ENCODE measurements at places on chromosomes 7 and 10.
A peak's percentile ranks its signal among the peaks of the same experiment; 100 is the strongest.

DNA sequence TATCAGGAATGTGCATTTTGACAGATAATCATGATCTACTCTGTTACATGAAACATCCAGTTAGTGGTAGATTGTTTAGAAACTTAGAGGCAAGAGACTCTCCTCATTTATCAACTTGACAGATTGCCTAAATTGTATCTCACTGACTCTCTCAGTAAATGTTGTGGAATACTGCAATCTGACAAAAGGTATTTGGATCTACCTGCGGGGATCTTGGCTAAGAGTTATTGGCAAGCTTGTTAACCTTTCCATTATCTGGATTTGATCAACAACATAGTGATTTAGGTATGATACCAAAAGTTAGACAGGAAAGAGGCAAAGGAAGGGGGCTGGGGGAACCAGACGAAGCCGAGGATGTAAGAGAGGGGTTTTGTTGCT lies 2.0 kb downstream of the VSTM2A start:
- DNase-seq: no peak

DNA sequence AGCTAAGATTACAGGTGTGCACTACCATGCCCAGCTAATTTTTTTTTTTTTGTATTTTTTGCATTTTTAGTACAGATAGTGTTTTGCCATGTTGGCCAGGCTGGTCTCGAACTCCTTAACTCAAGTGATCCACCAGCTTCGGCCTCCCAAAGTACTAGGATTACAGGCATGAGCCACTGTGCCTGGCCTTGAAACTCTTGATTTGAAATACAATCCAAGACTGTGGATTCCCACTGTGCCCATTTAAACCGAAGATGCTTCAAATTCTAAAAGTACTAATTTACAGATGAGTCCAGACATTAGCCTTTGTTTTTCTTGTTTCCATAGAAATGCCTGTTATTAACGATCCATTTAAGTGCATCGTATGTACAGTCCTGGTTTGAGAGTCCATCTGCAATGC lies 130.9 kb downstream of the CACNA2D1 start:
- DNase-seq: no peak

- DNase-seq: no peak
Measured at GRCh38 chr10:71589617-71590551, 129.7 kb downstream of the C10orf105 start.

- DNase-seq: peak; percentile 29
Measured at GRCh38 chr7:28106321-28106829, 74.2 kb downstream of the JAZF1 start.

DNA sequence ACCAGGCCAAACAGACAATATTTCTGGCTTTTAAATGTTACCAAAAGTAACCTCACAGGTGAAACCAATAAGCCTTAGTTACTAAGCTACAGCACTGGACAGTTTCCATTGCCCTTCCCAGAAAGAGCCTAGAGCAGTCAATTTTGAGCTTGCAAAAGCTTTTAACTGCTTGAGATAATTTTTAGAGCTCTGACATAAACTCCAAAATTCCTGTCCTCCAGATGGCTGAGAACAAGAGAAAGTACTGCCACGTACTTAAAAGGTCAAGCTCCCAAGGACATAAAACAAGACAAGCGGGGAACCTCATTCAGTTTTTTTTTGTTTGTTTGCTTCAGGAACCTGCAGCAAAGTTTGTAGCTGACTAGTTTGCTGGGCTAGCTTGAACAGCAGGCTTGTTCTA lies 54.1 kb downstream of the BBS9 start:
- no peak for DNase-seq

DNA sequence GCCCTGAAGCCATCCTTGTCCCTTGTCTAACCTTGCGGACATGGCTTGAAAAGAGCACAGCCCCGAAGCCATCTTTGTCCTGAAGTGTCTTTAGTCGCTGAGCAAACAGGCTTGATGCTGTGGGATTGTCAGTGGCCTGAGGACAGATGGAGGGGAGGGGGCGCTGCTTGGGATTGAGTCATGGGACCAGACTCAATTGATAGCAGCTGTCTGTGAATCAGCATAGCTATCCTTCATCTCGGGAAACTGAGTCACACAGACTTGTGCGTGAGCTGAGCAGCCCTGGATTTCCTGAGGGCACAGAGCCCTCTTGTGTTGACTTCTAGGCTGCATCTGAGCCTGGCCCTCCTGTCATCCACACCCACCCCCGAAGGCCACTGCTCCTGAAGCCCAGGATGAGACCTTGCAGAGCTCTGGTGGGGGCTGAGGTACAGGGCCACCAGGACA lies 14.4 kb downstream of the MYO1G start:
- no peak for DNase-seq

- DNase-seq: peak; percentile 38
Measured at GRCh38 chr10:48598243-48598935, 6.5 kb downstream of the ARHGAP22 start.

DNA sequence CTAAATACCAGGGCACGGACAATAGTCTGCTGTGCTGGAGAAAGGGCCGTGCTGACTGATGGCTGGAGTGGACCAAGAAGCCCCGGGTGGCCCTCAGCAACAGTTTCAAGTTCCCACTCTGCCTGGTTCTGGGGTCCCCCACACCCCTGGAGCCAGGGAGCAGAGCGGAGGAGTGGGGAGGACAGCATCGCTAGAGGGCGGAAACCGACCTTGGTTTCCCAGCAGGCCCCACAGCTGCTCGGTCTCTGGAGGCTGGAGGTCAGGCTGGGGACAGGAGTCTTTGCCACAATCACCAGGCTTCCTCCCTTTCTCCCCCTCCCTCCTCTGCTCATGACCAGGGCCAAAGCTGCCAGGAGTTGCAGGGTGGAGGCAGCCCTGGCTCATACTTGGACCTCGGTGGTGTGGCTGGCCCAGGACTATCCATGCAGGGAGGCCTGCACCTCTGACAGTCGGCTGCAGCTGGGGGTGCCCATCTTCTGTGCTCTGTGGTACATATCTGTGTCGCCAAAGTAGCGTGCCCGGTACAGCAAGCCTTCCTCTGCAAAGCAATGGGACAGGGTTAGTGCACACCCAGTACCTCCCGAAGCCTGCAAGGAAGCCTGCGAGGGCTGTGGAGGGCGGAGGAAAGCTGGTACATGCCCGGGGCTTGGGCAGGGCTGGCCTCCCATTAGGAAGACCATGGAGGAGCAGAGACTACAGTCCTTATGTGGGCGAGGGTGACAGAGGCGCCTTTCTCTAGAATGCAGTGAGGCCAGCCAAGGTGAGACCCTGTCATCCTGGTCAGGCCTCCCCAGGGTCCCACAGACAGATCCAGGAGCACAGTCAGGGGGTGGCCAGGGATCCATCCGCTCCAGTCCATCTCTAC lies 19.1 kb downstream of the DNAJB12 start:
- DNase-seq: no peak

- no peak for DNase-seq
Measured at GRCh38 chr7:47405921-47406800, 175.8 kb downstream of the TNS3 start.

GRCh38 chr10:110827875-110828274 lies 43.9 kb upstream of the PDCD4 start:
- DNase-seq: no peak

- no peak for DNase-seq
Measured at GRCh38 chr7:141158561-141158960, 84.7 kb downstream of the TMEM178B start.

- DNase-seq: peak; percentile 40
Measured at GRCh38 chr7:8433477-8434289, at the start of gene NXPH1. Gene NXPH1 (plus strand): TSS chr7:8433609.

GRCh38 chr10:78687626-78688025 lies 381.1 kb upstream of the ZMIZ1 start:
- DNase-seq: no peak

GRCh38 chr7:32347244-32347828 lies 142.8 kb downstream of the LSM5 start:
- DNase-seq: no peak

GRCh38 chr7:138008588-138009349 lies 6.9 kb upstream of the CREB3L2 start:
- peak; percentile 68 for DNase-seq

All from NCI-H2081 (cell line).